Cardiac muscle cell (in vitro differentiated cells and primary cell): ENCODE measurements at places on chromosomes 16 and 17. TPM values are rescaled to one million over a fixed set of nuclear protein-coding genes. Genes with fewer than 3 reads are reported as not detected.

TRPV2 gene
- total RNA-seq = 0.09 and 0.28 TPM in 2 replicates

KCNAB3 gene
- total RNA-seq = 1.8 and 3.3 TPM in 2 replicates

DNA sequence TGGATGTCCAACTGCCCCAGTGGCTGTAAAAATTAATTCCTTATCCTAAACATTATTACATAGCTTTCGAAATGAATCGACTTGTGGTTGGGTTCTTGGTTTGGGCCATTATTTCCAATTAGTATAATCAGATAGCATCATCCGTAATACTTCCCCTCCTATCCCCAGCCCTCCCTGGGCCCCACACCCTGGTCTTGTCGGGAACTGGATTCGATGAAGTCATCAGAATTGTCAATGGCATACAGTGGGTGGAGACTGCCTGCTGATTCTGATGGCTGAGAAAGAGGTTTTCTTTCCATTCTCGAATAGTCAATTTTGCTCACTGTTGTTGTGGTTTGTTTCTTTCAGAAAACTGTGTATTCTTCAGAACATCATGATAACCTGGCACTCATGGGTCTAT lies 395.1 kb downstream of the SEC14L1 start:
- no peaks in the 10 kb centered on the region for H3K27me3 ChIP-seq
- DNase-seq = no peak
- no peak overlapping the region for H3K27ac ChIP-seq
- peaks cover 5% of the 10 kb centered on the region for H3K4me1 ChIP-seq

GRCh38 chr17:17780922-17781590 lies 55.7 kb downstream of the SREBF1 start:
- peak; percentile 87 for DNase-seq
- H3K4me3 ChIP-seq = peak overlapping the region; percentile 42
- no peaks in the 10 kb centered on the region for H3K27me3 ChIP-seq
- peak overlapping the region; percentile 96 for H3K27ac ChIP-seq
- H3K4me1 ChIP-seq = peaks cover 55% of the 10 kb centered on the region

GRCh38 chr17:79931817-79932309 lies 92.6 kb upstream of the CBX4 start:
- no peak overlapping the region for H3K27ac ChIP-seq
- H3K4me1 ChIP-seq = no peaks in the 10 kb centered on the region
- H3K36me3 ChIP-seq = no peaks in the 10 kb centered on the region
- no peak overlapping the region for H3K4me3 ChIP-seq
- peaks cover 35% of the 10 kb centered on the region for H3K27me3 ChIP-seq

DNA sequence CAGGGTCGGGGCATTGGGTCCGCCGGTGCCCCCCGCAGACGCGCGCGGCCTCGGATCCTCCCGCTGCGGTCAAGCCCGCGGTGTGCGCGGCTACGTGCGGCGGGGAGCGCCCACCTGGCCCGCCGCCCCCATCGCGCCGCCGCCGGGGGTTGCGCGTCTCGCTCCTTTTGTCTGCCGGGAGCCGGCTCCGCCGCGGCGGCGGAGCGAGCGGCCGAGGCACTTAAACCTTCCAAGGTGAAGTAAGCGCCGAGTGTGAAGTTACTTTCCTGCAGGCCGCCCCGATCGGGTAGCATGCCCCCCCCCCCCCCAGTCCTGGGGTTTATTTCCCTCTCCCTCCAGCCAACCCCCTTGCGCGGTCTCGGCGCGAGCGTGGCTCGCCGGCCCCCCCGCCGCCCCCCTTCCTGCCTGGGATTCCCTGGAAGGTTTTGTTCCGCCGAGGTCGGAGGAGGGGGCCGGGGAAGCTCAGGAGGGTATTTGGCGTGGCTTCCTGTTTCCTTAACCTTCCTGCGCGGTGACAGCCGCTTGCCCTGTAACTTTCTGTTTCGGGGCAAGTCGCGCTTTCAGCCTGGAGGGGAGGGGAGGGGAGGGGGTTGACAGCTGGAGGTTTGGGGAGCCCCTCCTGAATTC lies 56.6 kb upstream of the GSE1 start:
- H3K4me1 ChIP-seq = peaks cover 25% of the 10 kb centered on the region
- no peaks in the 10 kb centered on the region for H3K27me3 ChIP-seq
- peak overlapping the region; percentile 94 for H3K4me3 ChIP-seq
- peak overlapping the region; percentile 93 for H3K27ac ChIP-seq

GRCh38 chr17:312476-313148 lies 40.0 kb downstream of the RPH3AL start:
- H3K27ac ChIP-seq = no peak overlapping the region
- H3K27me3 ChIP-seq = no peaks in the 10 kb centered on the region
- H3K36me3 ChIP-seq = no peaks in the 10 kb centered on the region
- no peaks in the 10 kb centered on the region for H3K4me1 ChIP-seq
- no peak for DNase-seq
